ENCODE measurements at places on chromosomes 4 and X.

- peak; percentile 83 for DNase-seq
Observed at GRCh38 chr4:185209031-185209851, at the start of gene SNX25. Gene SNX25 (plus strand): TSS chr4:185209598. CDS start chr4:185209827, 229 bp downstream.

GRCh38 chr4:156377036-156377710 lies 423.5 kb upstream of the CTSO start:
- no peak for DNase-seq

DNA sequence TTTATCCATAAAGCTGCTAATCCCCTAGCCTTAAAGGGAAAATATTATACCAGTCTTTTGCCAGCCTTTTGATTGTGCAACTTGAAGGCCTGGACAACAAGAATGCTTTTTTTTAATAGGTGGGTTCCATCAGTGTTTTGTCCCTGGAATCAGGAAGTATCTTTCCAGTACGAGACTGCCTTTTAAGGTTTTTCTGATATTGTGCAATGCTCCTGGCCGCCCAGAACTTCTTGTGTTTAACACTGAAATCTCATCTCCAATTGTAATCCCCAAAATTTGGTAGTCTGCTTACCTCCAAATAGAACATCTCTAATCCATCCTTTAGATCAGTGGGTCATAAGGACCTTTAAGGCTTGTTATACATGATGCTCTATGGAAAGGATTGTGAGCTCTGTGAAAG lies 256.7 kb downstream of the NAF1 start:
- no peak for DNase-seq

GRCh38 chr4:150229520-150229919 lies 151.3 kb downstream of the DCLK2 start:
- no peak for DNase-seq

DNA sequence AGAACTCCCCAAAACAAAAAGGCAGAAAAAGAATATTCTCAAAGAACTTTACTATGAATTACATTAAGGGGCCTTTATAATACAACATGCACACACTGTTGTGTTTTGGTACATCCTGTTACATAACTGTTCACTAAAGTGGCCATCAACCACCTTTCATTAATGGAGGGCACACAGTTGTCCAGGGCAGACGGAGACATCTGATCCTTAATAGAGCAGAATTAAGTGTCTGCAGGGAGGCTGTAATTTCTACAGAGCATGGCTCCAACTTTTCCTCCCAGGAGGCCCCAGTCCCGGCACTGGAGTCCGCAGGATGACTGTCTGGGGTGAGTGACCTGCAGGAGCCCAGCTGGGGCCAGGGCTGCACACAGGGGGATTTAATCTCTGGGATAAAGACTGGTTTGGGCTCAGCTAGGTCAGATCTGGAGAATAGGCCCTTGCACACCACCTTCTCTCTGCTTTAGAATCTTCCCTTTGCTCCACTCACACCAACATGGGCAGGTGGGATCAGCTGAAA lies 233.4 kb downstream of the MAML3 start:
- no peak for DNase-seq

GRCh38 chr4:123477711-123478209 lies 81.2 kb downstream of the SPRY1 start:
- DNase-seq: peak; percentile 40

DNA sequence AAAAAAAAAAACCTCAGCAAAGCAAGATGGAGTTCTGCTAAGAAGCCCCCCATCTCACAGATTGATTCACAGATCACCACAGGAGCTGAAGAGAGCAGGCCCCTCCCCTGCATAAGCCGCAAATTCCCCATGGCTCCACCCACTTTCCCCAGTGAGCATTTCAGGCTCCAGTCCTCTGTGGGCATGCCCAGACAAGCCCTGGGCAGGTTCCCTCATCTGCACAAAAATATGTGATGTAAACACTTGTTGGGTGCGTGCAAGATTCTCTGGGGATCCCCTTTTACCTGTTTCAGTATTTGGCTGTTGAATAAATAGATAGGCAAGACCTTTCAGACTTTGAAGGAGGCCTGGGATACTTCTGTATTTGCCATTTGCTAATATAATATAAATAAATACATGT lies 514.3 kb downstream of the PCDH7 start:
- no peak for DNase-seq

DNA sequence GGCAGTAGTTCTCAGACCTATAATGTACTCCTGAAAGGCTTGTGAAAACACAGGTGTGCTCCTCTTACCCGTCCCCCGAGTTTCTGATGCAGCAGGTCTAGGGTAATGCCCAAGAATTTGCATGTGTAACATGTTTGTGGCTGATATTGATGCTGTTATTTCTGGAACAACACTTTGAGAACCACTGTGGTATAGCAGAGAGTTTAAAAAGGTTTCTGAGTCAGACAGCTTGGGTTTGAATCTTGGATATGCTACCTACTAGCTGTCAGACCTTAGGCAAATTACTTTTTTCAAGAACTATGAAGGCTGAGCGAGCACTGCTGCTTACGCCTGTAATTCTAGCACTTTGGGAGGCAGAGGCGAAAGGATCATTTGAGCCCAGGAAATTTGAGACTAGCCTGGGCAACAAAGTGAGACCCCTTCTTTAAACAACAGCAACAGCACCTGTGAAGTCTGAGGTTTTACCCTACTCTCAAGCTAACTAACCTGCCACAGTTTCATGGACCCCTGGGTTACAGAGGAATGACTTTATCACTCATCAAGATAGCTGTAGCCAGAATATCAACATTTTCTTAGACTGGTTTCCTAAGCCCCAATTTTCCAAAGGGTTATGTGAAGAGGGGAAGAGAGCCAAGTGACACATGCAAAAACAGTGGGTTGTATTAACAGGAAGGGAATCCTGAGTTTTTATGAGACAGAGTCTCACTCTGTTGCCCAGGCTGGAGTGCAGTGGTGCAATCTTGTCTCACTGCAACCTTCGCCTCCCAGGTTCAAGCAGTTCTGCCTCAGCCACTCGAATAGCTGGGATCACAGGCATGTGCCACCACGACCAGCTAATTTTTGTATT lies 5.1 kb downstream of the AFF1 start:
- DNase-seq: no peak

DNA sequence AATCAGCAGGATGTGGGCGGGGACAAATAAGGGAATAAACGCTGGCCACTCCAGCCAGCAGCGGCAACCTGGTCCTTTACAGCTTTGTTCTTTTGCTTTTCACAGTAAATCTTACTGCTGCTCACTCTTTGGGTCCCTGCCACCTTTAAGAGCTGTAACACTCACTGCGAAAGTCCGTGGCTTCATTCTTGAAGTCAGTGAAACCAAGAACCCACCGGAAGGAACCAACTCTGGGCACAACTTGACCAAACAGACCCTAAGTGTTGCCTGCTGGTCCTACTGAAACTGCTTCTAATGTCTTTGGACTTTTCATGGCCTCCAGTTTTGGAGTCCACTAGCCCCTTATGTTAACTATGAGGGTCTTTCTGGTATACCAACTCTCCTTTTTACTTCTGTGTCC lies 566.2 kb upstream of the IGFBP7 start:
- DNase-seq: no peak

DNA sequence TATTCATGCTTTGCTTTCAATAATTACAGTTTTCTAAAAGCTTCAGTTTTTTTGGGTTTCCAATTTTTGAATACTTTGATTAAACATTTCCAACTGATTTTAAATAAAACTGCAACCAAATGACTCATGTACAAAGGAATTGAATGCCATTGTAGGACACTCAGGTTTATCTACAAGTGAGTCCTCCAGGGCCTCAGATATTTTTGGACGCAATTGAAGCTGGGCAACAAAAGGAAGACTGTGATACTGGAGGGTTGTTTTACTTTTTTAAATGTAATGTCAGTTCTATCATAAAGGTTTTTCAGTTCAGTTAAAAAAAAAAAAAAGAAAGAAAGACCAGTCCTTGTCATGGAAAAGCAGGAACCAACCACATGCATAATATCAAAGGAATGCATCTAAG lies 64.2 kb downstream of the MAGEA10 start:
- DNase-seq: no peak

- DNase-seq: no peak
Observed at GRCh38 chr4:38107818-38108217, 147.6 kb downstream of the PTTG2 start.

GRCh38 chr4:185122681-185123345 lies 20.3 kb upstream of the SLC25A4 start:
- no peak for DNase-seq

DNA sequence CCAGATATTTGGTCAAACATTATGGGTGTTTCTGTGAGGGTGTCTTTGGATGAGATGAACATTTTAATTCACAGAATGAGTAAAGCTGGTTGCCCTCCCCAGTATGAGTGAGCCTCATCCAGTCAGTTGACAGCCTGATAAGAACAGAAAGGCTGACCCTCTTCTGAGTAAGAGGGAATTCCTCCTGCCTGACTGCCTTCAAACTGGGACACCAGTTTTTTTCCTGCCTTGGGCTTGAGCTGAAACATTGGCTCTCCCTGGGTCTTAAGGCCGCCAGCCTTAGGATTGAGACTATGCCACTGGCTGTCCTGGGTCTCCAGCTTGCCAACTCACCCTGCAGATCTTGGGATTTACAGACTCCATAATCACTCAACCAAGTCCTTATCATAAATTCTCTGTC lies 14.5 kb upstream of the MAML3 start:
- DNase-seq: no peak

DNA sequence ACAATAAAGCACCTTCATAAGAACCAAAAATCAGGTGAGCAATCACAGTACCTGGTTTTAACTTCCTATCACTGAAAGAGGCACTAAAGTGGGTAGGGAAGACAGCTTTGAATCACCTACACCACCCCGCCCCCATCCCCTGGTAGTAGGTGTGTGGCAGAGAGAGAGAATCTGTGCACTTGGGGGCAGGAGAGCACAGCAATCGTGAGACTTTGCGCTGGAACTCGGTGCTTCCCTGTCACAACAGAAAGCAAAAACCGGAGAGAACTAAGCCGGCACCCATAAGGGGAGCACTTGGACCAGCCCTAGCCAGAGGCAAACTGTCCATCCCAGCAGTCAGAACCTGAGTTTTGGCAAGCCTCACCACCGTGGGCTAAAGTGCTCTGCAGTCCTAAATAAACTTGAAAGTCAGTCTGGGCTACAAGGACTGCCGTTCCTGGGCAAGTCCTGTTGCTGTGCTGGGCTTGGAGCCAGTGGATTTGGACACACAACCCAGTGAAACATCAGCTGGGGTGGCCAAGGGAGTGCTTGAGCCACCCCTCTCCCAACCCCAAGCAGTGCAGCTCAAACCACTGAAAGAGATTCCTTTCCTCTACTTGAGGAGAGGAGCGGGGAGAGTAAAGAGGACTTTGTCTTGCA lies 32.1 kb downstream of the NDUFB11 start:
- DNase-seq: no peak

DNA sequence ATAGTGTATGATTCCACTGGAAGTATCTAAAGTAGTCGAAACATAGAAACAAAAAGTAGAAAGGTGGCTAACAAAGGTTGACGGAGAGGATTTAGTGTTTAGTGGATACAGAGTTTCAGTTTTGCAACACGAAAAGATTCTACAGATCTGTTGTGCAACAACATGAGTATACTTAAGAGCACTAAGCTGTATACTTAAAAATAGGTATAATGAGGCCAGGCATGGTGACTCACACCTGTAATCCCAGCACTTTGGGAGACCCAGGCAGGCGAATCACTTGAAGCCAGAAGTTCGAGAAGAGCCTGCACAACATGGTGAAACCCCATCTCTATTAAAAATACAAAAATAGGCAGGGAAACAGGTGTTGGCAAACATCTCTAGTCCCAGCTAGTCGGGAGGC lies 7.9 kb upstream of the ATRX start:
- DNase-seq: no peak

- no peak for DNase-seq
Observed at GRCh38 chr4:27009539-27009938, 148.9 kb downstream of the STIM2 start.

DNA sequence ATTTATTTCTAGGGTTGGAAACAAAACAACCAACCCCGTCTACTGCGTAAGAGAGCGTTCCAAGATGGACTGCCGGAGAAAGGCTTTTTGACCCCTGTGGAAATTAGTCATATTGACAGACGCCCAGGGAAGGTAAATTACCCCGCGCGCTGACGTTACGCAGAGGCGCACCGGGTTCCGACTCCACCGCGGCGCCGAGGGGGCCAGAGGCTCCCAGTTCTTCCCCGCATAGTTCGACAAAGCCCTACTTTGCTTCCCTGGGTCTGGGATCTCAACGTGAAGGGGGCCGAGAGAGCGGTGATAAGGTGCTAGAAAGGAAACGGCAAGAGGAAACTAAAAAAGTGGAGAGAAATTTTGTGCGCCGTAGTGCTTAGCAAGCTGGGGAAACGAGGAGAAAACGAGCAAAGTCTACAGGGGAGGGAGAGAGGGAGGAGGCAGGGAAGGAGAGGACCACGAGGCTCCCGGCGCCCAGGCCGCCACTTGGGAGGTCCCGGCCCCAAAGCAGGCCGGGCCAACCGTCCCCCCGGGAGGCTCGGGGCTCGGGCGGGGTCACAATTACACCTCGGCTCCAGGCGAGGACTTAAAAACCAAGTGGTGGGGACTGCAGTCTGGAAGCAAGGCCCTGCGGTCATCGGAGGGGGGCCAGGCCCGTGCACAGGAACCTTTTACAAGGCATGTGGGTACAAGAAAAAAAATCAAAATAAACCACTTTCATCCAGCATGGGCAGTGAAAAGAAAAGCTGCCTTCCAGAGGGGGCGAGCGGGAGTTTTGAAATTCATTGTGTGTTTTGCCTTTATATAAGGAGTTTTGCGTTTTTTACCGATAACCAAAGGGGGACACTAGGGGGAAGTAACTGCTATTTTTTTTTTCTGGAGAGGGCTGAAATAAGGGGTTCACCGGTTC lies 13.2 kb downstream of the HAND2 start:
- DNase-seq: no peak

DNA sequence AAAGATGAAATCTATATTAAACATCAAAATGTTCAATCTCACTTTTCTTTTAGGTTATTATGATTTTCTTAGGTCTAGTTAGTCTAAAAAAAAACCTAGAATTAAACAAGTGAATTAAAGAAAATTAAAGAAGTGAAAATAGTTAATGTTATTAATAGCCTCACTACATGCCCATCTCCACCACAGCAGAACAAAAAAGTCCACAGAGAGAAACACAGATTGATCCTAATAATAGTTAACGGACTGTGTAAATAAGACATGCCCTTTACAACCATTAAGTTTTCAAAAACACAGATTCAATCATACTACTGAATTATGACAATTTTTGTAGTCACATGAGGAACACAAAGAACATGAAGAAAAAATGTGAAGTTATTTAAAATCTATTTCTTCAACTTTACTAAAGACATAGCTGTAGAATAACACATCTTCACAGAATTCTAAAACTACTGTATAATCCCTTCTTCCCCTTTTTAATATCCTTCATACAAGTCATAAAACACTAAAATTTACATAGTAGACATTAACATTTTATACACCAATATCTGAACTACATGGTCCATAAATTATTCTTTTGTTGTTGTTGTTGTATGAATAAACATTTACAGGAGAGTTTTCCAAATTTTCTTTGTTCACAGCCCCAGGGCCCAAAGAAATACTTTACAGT lies 15.3 kb downstream of the HELQ start:
- no peak for DNase-seq

DNA sequence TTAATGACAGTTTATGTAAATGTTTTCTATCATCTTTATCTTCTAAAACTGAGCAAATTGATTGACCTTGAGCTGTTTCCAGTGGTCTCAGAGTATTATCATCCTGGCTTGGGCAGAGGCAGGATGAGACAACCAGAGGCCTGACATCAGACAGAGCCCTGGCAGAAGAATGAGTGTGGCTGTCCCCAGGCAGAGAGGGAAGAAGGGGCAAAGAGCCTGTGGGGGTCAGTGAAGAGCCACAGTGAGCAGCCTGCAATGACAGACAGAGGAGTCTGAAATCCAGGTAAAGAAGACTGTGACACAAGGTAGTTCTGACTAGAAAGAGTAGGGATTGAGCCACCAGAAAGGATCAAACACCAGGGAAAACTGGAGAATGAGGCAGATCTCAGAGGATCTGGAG lies 182.4 kb upstream of the ARSJ start:
- no peak for DNase-seq

- DNase-seq: no peak
Observed at GRCh38 chr4:99436976-99437722, 2.0 kb upstream of the ADH7 start.

All from stimulated activated CD8-positive, alpha-beta memory T cell treated with anti-CD3 and anti-CD28 coated beads, Interleukin-2, amount 100 ng/mL, for 48 hours (primary cell).